Retina (tissue), 1 donor: ENCODE measurements at places on chromosomes 6 and 20.
A peak's percentile ranks its signal among the peaks of the same experiment; 100 is the strongest.

DNA sequence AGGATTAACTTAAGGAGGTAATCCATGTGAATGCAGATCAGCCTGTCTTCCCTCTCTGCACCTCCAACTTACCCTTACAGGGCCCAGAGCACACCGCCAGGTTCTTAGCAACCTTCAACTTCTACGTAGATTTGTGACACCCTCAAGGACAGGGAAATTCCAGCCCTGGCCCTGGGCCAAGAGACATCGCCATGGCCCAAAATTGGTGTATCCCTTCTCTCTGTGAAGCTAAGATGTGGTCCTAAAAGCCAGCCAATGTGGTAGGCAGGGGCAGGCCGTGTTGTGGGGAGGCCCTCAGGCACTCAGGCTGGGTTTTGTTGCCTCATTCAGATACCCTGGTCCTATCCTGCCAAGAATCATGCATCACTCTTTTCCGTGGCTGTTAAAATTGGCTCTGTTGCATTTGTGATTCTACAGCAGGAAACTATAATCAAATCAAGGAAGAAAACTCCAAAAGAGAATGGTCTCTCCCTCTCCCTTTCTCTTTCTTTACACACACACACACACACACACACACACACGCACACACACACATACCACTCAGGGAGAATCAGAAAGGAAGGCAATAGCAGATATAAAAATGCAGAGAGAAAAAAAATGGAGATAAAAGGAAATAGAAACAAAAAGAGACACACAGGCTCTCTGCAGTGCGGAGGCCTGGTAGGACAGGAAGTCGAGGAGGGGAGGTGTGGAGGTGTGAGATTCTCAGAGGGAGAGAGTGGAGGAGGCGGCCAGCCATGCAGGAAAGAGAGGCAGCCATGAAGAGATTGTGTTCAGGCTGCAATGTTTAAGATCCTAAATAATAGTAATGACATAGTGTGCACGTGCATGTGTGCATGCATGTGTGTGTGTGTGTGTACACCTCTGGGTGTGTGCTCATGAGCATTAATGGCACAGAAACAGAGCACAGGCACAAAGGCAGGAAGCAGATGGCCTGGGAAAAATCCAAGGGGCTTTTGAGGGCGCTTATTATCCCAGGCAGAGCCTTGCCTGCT lies 201.8 kb upstream of the LRFN2 start:
- no peak for DNase-seq

DNA sequence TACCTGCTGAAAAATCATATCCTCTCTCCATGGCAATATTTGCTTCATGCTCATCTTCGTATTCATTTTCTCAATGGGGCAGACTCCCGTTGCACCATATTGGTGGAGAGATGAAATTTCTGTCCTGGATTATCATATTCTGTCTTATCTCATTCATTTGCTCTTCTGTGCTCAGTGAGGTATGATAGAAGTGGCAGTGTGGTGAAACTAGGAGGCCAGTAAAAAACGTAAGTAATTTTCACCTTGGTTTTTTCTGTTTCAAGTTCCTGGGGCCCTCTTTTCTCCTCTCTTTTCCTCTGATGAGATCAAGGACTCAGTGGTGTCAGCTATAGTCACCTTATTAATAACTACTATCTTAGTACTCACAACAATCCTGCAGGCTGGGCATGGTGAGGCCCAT lies 182.5 kb upstream of the HDAC2 start:
- DNase-seq: no peak

DNA sequence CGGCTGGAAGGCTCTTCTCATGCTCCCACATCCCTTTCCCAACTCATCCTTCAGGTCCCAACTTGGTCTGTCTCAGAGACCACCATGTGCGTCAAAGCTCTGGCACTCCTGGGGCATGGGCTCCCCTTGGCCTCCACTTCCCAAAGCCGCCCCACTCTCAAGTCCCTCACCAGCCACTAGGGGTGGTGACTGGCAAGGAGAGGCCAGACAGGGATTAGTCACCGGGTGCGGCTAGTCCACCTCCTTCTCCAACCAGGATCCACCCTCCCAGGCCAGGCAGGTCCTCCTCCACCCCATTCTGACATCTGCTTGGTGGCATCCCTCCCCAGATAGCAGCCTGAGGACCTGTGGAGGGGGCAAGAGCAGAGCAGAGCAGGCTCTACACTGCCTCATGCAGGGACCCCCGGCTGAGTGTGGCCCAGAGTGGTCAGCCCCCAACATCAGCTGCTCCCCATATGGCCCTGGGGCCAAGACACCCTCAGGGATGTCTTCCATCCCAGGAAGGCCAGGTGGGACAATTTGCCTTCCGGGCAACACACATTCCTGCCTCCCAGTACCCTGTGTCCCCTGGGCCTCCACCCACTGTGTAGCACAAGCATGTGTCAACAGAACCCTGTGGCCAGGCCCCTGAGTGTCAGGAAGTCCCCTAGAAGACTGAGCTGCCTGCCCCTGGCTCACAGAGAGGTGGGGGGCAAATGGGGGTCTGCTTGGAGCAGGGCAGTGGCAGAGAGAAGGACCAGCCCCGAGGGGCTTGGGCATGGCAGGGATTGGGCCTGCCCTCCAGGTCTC lies 29.2 kb downstream of the YTHDF1 start:
- DNase-seq: no peak

DNA sequence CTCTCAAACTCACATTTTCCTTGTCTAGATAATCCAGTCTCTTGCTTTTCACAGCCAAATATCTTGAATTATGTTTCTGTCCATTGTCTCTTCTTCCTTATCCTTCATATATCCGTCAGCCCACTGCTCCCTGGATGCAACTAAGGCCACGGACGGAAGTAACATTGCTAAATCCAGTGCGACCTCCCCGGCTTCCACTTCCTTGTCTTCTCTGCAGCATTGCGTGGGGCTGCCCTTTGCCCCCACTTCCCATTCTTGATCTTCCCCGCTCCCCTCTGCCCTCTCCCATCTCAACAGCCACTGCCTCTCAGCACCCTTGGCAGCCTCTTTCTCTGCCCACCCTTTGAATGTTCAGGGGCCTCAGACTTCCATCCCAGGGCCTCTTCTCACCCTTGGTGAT lies 190.4 kb upstream of the UST start:
- no peak for DNase-seq

GRCh38 chr6:127267646-127268625 lies 1.3 kb downstream of the RNF146 start:
- DNase-seq: peak; percentile 21

- no peak for DNase-seq
Observed at GRCh38 chr6:46555129-46555528, 63.9 kb upstream of the RCAN2 start.

GRCh38 chr20:1866834-1867233 lies 28.4 kb upstream of the SIRPA start:
- DNase-seq: no peak
